ENCODE measurements at places on chromosomes 2 and 18.

GRCh38 chr2:127700527-127701192 is 637 bp upstream of the SFT2D3 start:
- peak; percentile 77 for DNase-seq

GRCh38 chr18:54260396-54261072 is 8.8 kb upstream of the POLI start:
- no peak for DNase-seq

GRCh38 chr2:48452108-48452507 is 77.8 kb upstream of the STON1 start:
- no peak for DNase-seq

DNA sequence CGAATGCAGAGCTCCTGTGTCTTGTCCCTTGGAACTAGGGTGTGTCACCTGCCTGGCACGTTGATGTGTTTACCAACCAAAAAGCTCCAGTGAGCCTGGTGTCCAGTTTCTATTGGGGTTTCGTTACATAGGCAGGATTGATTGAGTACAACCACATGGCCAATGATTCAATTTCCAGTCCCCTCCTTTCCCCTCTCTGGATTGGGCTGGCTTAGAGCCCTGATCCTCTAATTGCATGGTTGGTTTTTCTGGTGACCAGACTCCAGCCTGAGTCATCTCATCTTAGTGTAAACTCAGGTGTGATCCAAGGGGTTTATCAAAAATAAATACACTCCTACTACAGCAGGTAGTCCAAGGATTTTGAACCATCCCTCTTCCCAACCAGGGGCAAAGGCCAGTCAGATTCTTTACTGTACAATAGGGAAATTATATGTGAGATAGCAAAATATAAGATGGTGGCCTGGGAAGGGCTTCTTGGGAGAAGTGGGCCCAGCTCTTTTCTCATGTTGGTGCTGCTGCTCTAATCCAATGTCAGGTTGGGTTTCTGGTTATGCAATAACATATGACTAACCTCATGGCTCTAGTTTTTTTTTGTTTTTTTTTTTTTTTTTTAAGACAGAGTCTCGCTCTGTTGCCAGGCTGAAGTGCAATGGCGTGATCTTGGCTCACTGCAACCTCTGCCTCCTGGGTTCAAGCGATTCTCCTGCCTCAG is 64.7 kb upstream of the MGAT5 start:
- no peak for DNase-seq

DNA sequence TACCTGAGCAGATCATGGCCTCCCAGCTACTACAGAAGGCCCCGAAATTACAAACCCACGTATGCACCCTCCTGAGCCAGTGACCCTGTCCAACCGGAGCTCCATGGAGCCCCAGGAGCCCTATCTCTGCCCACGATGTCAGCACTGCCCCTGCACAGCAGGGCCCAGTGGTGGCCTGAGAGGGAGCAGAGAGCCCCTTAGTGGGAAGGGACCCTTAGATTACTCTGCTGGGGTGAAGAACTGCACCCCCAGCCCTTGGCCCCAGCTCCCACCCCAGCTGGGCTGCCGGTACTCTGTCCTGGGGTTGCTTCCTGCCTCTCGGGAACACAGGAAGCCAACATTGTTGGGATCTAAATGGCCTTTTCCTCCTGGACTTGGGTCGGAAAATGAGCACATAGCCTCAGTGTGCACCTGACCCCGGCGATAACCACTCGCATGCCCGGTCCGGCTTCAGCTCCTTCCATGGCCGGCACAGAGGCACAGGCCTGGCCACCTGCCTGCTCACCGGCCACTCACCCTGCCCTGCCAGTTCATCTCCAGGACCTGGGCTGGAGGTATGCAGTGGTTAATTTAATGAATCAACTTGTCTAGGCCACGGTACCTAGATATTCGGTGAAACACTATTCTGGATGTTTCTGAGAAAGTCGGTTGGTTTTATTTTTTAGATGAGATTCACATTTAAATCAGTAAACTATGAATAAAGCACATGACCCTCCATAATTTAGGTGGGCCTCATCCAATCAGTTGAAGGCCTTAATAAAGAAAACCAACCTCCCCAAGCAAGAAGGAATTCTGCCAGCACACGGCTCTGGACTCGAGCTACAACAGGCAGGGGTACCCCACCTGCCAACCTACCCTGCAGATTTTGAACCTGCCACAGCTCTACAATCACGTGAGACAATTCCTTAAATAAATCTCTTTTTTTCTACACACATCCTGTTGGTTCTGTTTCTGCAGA is 19.2 kb downstream of the TNS1 start:
- DNase-seq = no peak

DNA sequence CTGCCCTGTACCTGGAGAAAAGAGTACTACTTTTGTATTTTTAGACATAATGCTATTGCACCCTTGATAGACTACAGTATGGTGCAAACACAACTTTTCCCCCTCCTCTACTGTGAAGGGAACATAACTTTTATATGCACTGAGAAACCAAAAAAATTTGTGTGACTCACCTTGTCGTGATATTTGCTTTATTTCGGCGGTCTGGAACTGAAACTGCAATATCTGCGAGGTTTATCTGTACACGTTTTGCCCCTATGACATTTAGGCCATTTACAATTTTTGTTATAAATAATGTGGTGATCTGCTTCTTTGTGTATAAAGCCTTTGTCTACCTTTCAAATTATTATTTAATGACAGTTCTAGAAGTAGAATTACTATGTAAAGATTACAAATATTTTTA is 34.4 kb upstream of the AAK1 start:
- no peak for DNase-seq

GRCh38 chr18:75010278-75010677 is 198.7 kb downstream of the PTGR3 start:
- DNase-seq = no peak

- DNase-seq = no peak
Observed at GRCh38 chr2:66164470-66164869, 270.5 kb upstream of the MEIS1 start.

DNA sequence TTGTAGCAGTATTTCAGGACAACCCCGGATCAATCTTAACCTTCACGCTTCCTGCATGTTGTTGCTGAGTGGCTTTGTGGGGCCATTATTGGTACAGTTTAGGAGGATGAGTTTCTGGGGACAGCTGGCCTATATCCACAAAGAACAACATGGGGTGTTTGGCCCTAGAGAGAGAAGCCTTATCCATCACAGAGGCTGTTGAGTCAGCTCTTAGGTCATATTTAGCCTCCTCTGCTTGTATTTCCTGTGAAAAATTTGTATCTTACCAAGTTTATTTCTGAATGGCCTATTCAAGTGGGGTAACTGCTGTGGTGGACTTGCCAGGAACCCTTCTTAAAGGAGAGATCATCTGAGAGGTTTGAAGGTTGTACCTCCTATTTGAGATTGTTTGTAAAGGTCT is 77.6 kb downstream of the MAP4K4 start:
- DNase-seq = no peak

DNA sequence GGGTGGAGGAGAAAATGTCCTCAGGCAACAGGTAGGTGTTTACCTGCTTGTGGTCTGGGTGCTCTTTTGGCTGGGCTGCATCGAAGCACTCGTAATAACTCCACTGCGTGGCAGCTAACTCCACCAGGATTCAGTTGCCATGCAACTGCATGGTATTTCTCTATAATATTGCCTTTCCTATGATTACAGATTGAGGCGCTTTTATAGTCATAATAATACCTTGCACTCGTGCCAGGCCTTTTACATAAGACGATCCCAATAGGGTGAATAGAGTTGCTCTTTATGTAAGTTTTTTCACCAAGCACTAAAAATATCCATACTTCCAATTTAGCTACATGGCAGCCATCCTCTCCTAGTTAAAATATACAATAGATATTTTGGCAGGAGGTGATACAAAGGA is 19.7 kb upstream of the NYAP2 start:
- no peak for DNase-seq

DNA sequence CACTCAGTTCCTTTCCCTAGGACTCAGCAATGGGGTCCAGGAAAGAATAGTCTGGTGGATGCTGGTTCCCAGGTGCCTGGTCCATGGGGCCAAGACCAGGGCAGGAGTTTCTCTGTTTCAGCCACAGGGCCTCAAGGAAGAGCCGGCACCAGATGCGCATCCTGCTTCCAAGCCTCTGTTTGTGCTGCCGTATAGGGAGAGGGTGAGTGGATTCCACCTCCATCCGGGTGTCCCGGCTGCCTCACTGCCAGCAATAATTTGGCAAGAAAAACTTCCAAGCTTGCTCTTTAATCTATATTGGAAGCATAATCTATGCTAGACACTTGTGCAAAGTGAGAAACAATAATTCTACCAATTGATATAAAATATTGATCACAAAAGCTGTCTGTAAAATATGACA is 261.2 kb upstream of the HS6ST1 start:
- no peak for DNase-seq

DNA sequence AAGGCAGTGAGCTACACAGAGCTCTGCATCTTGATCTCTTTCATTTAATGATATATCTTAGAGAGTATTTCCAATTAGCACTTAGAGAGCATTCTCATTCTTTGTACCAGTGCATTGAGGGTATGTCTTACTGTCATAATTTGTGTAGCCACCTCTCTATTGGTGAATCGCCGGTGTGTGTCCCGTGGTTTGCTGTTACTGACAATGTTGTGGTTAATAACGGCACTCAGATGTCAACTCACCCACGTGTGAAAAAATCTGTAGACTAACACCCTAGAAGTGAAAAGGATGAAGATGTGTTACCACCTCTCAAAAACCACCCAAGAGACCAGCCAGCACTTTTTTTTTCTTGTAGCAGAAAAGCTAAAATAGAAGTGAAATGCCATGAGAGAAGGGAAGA is 37.1 kb downstream of the TEX51 start:
- DNase-seq = no peak

DNA sequence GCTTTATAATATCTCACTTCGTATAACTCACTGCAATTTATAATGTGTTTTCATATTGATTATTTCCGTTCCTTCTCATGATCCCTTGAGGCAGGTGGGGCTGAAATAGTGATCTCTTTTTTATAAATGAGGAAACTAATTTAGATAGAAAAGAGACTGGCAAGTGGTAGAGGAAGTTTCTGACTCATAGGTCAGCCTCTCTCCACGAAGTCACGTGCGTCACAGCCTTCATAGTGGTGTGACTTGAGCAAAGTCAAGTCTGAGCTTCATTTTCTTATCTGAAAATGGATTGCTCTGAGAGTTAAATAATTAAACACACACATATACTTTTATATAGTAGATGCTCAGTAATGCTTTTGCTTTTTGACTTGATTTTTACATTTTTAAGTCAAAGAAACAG is 19.9 kb downstream of the ABCG5 start:
- no peak for DNase-seq

DNA sequence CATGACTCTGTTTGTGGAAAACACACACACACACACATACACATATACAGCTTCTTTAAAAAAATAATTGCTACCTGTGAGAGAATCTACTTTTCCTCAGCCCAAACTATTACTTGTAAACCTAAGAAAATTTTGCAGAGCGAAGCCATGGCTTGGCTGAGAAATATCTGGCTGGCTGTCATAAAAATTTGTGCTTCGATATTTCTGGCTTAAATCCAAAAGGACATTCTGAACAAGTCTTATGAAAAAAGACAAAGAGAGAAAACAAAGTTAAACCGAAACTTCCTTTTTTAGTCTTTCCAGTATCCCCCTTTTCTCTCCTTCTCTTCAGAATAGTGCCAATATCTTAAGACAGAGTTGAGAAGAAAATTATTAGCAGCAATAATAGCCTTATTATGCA is 2048.0 kb downstream of the SUCLG1 start:
- no peak for DNase-seq

GRCh38 chr18:35969676-35970075 is 2.8 kb upstream of the RMP24 start:
- no peak for DNase-seq

GRCh38 chr2:235373171-235373570 is 120.7 kb upstream of the AGAP1 start:
- DNase-seq = no peak

- no peak for DNase-seq
Observed at GRCh38 chr2:45070113-45070652, 60.9 kb upstream of the SIX2 start.

GRCh38 chr18:27964811-27965210 is 212.1 kb downstream of the CDH2 start:
- no peak for DNase-seq

DNA sequence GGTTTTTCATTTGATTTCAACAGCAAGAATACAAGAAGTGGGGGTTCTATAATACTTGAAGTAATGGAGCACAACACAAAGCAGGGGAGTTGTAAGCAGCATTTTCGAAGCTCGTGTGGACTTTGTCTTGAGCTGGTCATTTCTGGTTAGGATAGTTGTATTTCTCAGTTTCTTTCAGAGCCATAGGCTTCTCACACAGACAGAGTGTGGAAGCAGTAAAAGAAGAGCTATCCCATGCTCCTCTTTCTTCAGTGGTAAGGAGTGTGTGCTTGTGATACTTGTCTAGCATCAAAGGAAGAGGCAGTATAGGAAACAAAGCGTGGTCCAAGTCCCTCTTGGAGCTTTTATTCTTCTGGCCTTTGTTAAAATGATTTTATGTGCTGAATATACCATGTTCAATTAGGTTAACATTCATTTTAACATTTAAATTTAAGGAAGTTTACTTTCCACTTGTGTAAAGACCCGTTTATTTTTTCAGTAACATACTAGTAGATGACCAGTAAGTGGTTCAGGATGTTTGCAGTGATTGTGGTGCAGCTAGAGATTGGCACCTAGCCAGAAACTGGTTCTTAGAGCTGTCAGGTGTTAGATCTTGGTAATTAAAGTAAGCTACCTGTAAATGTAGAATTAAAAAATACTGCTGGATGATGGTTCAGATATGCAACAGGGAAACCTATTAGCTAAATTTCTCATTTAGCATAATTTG is 14.6 kb downstream of the CCNYL1 start:
- DNase-seq = no peak

DNA sequence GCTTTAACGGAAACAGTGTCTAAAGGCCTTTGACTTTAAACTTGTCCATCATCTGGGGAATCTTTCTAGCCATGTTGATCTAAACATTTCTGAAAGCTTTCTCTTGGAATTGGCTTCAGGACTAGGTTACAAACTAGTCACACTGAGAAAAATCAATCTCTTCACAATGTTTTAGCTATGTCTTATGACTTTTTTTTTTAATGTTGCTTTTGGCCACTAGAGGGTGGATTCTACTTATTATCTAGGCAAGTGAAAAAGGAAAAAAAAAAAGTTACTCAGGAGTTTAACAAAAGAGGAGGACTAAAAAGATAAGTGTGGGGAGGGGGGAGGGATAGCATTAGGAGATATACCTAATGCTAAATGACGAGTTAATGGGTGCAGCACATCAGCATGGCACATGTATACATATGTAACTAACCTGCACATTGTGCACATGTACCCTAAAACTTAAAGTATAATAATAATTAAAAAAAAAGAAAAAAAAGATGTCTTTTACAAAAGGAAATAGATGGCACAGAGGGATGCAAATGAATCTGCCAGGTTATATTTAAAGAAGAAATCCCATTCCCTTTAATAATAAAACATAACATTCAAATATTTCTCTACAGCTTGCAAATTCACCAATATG is 160.4 kb upstream of the PID1 start:
- DNase-seq = no peak

All from ecto neural progenitor cell (in vitro differentiated cells).